Renal pelvis (tissue), 12 donors: ENCODE measurements at places on chromosomes 5 and 9.

DNA sequence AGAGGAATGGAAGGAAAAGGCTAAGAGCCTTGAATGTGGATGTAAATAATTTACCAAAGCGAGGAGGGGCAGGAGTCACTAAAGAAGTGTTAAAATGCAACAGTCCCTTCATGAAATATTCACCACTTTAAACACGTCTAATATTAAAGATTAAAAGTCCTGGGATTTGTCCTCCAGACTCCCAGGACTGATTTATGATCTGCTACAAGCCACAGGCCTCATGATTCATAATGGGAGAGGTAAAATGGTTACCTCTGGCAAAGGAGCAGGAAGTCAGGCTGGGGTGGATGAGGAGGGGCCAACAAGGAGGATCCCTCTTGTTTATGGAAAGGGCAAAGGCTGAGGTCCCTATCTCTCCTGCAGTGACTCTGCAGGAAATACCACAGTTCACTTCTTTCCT lies 292.4 kb downstream of the TRIM32 start:
- DNase-seq, result peak; percentile 9

DNA sequence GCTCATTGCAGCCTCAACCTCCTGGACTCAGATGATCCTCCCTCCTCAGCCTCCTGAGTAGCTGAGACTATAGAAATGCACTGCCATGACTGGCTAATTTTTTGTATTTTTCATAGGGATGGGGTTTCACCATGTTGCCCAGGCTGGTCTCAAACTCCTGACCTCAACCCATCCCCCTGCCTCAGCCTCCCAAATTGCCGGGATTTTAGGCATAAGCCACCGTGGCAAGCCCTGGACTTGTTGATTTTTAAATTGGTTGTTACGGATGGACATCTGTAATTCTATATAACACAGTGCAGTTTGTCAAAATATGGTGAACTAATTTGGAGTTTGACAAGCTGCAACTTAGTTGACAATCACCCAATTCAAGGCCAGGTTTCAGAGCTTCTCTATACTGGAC lies 22.7 kb downstream of the SNX18 start:
- no peak for DNase-seq

DNA sequence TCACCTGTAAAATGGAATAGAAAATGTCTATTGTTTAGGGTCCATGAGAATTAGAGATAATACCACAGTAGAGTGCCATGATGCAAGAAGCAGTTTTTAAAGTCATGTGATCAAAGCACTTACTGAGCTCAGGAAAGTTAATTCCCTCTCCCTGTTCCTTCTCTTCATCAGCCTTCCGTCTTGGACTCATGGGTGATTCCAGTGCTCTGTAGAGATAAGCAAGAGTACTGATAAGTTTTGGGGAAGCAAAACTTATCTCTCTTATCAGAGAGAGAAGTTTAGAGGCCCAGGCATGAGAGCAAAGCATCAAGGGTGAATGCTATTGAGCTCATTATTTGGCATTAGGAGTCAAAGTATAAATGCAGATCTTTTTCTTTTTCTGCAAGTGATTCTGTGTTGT lies 410.1 kb downstream of the AGTPBP1 start:
- no peak for DNase-seq

DNA sequence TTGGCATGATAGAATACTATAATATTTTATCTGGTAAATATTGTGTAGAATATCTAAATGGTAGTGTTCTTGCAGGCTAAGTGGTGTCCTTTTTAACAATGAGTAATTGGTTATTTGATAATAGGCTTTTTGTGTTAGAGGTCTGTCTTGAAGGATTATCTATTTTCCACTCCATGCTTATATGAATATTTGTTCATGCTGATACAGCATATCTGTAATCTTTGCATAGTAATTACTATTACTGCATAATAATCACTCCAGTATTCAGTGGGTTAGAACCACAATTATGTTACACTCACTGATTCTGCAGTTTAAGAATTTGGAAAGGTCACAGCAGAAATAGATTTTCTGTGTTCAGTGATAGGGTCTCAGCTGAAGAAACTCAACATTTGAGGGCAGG lies 1229.9 kb downstream of the MAT2B start:
- no peak for DNase-seq

DNA sequence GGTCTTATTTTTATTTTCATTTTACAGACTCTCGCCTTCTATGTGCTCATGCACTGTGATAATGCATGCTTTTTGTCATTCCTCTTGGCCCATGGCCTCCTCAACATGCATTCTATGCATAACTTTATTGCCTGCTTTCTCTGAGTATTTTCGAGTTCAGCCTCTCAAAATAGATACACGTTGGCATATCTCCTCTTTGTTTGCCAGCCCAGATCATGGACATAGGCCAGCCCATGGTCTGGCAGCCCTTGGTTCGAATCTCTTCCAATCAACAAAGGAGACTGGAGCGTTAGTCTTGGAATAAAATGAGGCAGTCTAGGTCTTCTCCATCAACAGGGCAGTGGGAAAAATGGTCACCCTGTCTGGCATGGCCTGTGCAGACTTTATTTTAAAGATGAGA lies 279.5 kb upstream of the ADAMTS16 start:
- DNase-seq, result no peak

- no peak for DNase-seq
Observed at GRCh38 chr5:10904862-10905432, 143.9 kb upstream of the DAP start.

- DNase-seq, result no peak
Observed at GRCh38 chr5:72857396-72857795, 40.9 kb downstream of the TNPO1 start.

- DNase-seq, result peak; percentile 30
Observed at GRCh38 chr5:178625679-178626483, 969 bp downstream of the CLK4 start.

DNA sequence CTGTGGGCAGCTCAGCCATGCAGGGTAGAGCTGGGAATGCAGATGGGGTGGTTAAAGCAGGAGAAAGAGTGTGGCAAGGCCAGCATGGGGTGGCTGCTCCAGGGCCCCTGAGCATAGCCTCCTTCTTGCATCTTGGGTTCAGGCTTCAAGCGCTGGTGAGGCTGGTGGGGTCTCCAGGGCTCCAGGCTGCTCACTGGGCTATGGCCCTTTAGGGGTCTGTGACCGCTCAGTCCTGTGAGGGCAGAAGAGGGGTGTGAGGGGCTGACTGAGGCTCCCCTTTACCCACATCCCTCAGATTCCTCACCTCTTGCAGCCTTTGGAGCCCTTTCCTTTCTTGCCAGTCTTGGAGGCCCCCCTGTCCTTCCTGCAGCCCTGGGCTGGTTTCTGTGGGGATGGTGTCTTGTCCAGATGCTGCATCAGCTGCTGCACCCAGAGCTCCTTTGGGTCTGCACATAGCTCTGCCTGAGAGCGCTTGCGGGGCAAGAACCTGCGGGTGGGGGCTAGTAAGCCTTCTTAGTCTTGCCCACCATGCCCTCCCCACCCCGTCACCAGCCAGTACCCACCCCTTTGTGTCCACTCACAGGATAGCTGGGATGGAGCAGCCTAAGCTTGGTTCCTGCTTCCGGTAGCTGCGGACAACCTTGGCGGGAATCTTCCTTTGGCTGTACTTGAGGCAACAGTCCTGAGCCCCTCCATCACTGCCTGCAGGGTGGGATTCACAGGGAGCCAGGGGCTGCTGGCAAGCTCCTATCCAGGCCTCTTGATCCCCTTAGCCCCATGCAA lies 549 bp downstream of the CCL21 start:
- DNase-seq, result no peak

GRCh38 chr5:72353046-72353445 lies 32.9 kb downstream of the PTCD2 start:
- DNase-seq, result no peak
